NCI-H1417 treated with DMSO at 0.1 percent for 48 hours (cell line): ENCODE measurements at places on chromosomes 7 and 10.

DNA sequence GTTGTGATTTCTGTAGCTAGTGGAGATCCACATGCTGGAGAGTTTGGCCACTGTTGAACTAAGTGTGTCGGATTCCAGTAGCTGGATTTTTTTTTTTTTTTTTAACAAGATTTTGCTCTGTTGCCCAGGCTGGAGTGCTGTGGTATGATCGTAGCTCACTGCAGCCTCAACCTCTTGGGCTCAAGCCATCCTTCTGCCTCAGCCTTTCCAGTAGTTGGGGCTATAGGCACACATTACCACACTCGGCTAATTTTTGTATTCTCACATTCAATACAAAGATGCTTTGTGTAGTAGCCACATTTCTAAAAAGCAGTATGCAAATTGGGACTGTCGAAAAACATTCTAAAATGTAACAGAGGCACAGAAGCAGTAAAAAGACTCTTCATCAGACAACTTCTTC, 63.5 kb downstream of the RABGEF1 start:
- no peak for DNase-seq

DNA sequence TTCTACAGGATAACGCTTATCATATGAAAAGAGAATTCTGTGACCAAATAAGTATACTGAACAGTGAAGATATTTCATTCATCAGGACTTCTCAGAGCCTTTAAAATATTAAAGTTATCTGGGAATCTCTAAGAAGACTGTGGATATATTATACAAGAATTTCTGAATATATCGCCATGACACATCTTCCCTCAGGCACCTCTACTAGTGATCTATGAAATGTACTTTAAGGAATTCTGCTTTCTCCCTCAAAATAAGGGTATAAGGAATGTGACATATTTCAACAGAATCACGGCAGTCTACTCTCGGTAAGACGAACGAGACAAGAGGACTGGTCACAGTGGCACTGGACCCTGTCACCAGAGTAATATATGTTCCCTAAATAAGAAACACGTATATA, 504.2 kb upstream of the PHF14 start:
- DNase-seq, result no peak

- no peak for DNase-seq
These were observed 96.9 kb downstream of the HIPK2 start for GRCh38 chr7:139680676-139681462.

- DNase-seq, result no peak
These were observed 46.6 kb downstream of the GLCCI1 start for GRCh38 chr7:8015100-8015745.

GRCh38 chr7:137606061-137606674, 240.6 kb downstream of the DGKI start:
- DNase-seq, result no peak

DNA sequence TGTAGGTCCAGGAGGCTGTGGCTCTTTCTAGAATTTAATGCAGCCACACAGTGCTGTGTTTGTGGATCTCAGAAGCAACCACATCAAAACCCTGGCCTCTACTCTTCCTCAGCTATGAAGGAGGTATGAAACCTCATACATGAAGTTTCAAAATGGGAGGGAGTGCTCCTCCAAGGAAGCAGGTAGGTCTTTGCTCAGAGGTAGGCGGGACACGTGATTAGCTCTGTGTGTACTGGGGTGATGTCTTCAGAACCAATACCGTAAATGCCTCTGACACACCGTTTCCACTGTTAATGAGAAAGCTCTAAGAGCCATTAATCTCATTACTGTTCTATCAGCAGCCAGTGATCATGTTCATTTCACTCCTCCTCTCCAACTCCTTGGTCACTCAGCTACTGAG, 126.1 kb downstream of the PLXNA4 start:
- no peak for DNase-seq

GRCh38 chr7:29239638-29240037, 45.1 kb downstream of the CHN2 start:
- DNase-seq, result no peak

GRCh38 chr10:48289501-48290238, 15.2 kb upstream of the FRMPD2 start:
- DNase-seq, result no peak

DNA sequence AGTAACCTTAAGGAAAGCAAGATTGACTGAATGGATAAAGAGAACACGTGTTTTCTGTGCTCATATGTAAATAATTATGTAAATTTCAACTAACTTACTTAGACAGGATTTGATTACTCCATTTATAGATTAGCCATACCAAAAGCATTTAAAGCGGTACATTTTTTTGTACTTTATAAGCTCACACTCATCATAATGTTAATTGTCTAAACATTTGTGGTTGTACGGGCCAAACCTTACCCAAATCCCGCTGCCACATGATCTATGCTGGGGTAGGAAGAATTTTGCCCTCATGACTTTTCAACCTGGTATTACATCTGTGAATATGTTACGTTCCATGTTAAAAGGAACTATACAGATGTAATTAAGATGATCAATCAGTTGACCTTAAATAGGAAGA, 29.1 kb downstream of the MKX start:
- DNase-seq, result no peak

DNA sequence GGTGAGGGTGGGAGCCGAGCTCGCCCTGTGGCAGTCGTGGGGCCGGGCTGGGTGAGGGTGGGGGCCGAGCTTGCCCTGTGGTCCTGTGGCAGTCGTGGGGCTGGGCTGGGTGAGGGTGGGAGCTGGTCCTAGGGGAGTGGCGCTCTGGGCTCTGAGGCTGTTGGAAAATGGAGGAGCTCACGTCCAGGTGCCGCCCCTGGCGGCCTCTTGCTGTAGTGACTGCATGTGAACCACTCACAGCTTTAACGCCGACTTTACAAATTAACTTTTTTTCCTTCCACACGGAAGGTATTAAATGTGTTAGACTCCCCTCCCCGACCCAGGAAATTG, 312.6 kb downstream of the WDR37 start:
- no peak for DNase-seq

DNA sequence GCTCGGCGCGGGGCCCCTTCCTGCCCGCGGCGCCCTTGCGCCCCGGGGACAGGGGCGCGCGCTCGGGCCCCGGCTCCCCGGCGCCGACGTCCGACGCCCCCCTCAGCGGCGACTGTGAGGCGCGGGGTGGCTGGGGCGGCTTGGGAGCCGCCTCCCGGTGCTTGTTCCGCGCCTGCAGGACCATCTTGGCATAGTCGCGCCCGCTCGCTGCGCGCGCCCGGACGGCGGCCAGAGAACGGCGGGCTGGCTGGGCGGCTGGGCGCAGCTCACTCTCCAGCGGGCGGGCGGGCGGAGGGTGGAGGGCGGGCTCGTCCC, at the start of gene DPY19L1:
DPY19L1 (minus strand) TSS at position 275 of the 315 bp plus-strand sequence; CDS start at position 184, 91 bp downstream.
- DNase-seq, result no peak

- no peak for DNase-seq
These were observed 88.9 kb upstream of the GTF2I start for GRCh38 chr7:74568658-74569057.

DNA sequence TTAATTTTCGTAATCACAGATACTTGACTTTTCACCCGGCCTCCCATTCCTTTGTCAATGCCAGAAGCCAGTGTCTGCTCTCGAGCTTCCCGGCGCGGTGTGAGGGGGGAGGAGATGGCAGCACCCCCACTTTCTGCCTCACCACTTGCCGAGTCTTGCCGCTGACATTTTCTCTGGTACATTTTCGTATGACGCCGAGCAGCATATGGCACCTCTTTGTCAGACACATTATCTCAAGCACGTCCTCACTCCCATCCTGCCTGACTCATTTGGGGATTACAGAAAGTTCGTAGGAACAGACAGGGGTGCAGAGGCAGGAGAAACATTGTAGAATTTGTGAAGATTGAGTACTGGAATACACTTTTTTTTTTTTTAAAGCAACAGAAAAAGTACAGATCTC, 60.8 kb upstream of the SORCS3 start:
- DNase-seq, result no peak

GRCh38 chr10:55398497-55398882, 597.5 kb upstream of the PCDH15 start:
- DNase-seq, result peak; percentile 57

GRCh38 chr7:154566877-154567276, 436.0 kb downstream of the PAXIP1 start:
- no peak for DNase-seq

DNA sequence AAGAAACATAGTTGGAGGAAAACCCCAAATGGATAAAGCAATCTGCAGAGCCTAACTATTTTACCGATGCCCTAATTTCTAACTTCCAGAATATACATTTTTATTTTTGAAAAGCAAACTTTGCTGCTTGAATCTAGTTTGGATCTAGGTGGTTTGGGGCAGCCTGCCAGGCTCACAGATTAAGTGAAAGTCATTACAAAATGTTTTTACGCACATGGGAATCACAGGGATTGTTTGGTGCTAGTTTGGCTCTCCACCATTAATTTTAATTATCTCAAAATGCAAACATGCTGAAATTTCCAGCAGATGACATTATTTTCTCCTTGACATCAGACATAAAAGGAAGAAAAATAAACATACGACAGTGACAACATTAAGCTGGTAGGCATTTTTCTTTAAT, 166.7 kb upstream of the INHBA start:
- DNase-seq, result no peak

- no peak for DNase-seq
These were observed 137.6 kb upstream of the HABP2 start for GRCh38 chr10:113415246-113415645.
